ENCODE measurements at places on chromosomes 2 and 18.

DNA sequence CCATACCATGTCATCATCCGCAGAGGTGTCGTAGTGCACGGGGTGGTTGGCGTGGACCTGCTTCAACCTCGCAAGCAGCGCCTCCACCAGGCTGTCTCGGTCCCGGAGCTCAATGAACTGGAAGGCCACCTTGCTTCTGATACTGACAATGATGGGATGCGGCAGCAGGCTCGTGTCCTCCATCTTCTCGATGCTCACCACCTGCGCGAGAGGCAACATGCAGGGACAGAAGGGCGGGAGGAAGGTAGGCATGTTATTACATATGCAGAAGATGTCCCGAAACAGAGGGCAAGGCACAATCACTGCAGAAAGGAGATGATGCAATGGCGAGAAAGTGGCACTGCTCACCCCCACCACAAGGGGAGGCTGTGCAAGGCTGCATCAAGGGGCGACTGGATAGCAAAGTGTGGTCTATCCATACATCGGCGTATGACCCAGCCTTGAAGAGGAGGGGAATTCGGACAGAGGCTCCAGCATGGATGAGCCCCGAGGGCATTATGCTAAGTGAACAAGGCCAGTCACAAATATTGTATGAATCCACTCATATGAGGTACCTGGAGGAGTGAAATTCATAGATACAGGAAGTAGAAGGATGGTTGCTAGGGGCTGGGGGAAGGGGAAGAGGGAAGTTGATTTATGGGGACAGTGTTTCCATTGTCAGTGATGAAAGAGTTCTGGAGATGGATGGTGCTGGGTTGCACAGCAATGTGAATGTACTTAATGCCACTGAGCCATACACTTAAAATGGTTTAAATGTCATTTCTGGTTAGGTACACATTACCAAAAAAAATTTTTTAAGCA is 36.6 kb downstream of the RPL31 start:
- DNase-seq = peak; percentile 56

DNA sequence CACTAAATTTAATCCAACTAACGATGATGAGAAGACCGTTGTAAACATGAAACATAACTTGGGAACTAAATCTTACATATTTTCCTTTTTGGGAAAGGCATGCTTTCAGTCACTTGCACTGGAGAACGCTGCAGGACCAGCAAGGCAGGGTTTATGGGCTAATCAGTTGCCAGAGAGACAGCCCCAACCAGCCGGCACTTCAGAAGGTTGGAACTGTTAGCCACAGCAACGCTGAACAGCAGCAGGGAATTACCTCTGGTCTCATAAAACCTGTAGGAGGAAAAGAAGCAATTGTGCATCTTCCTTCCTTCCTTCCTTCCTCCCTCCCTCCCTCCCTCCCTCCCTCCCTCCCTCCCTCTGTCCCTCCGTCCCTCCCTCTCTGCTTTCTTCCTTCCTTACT is 33.9 kb upstream of the SIX2 start:
- DNase-seq = no peak

DNA sequence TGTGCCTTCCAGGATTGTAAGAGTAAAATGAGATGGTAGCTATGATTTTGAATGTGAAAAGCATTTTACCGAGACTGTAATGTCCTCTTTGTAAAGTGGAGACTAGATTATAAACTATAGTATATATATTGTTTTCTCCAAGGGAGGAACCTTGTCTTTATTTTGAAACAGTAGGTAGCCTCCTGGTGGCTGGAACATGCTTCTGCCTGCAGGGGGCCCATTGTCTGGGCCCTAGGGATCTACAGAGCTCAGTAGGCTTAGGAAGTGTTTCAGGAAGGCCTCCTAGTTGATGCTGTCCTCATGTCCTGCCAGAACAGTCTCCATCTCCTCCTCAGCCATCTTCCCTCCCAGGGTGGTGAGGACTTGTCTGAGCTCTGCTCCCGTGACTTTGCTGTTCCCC is 3.0 kb downstream of the PIKFYVE start:
- no peak for DNase-seq

GRCh38 chr18:60541661-60542060 is 169.1 kb upstream of the MC4R start:
- no peak for DNase-seq

- DNase-seq = no peak
Measured at GRCh38 chr18:59846814-59847490, 52.8 kb upstream of the PMAIP1 start.

DNA sequence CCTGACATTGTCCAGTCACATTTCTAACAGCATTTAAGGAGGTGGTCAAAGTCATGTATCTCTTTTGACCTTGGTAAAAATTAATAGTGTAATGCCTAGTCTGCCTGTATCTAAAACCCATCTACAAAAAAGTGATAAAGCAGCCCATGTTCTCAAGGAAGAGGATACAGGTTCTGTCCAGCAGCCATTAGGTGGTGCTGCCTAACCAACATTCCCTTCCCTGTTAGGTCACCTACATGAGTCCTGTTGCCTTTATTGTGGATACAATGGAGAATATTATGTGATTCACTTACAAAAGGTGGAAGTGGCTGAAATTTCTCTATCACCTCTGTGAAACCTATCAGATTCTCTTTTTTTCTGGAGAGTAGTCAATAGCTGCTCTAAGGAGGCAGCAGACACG is 52.5 kb downstream of the AQP4 start:
- no peak for DNase-seq

- DNase-seq = no peak
Measured at GRCh38 chr2:10052216-10052615, 8.9 kb downstream of the KLF11 start.

GRCh38 chr18:48706731-48707130 is 167.9 kb downstream of the CTIF start:
- DNase-seq = no peak

- DNase-seq = no peak
Measured at GRCh38 chr2:33238111-33238510, 238.3 kb upstream of the RASGRP3 start.

DNA sequence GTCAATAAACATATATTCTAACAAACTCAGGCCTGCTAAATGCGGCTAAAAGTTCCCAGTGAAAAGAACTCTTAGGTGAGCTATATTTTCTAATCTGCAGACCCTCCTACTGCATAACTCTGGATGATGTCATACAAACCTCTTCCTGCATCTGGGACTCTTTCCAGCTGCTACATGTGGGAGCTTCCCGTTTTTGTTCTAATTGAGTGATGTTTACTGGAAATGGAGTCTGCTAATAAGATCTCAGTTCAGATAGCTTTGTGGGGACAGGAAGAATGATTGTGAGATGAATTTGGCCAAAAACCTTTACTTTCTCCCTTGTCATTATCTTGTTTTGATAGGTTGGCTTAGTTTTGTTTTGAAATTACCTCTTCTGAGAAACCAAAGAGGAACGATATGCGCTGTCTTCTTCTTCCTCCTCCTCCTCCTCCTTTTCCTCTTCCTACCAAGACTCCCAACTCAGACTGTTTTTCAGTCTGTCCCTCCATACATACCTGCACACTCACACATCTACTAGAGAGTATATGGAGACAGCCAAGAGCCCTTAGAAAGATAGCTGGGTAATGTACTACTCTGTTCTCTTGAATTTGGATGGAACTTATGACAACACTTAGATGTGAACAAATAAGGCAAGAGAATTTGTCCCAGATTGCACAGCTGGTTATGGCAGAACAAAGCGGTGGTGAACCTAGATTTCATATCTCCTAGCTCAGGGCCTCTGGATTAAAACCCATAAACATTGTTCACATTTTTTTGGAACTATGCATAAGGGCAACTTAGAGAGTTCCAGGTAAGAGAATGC is 39.8 kb upstream of the AAK1 start:
- DNase-seq = no peak

- no peak for DNase-seq
Measured at GRCh38 chr2:119085613-119086012, 72.9 kb downstream of the C1QL2 start.

GRCh38 chr18:11885278-11885947 is 22.7 kb downstream of the MPPE1 start:
- DNase-seq = no peak

DNA sequence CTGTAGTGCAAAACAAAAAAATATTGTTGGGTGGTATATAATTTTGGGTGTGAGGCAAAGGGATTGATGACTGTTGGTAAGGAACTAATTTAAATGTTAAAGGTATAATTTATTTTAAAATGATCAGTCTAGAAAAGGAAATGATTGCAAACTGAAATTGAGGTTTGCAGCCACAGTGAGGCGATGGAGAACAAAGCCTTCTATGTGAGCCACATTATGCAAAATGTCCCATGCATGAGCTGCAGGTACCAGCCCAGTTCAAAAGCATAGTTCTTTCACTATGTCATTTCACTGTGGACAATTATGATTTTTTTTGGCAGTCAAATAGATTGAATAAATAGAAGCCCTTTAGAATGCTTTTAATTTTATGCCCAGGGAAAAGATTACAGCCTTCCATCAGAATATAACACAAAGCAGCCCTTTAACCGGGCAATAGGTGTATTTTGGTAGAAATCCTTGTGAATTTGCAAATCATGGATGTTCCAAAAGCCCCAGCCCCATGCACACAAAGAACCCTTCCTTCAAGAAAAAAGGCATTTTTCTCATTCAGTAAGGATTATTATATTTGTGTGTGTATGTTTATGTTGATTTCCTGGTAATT is 1.7 kb downstream of the MAP2 start:
- DNase-seq = no peak

DNA sequence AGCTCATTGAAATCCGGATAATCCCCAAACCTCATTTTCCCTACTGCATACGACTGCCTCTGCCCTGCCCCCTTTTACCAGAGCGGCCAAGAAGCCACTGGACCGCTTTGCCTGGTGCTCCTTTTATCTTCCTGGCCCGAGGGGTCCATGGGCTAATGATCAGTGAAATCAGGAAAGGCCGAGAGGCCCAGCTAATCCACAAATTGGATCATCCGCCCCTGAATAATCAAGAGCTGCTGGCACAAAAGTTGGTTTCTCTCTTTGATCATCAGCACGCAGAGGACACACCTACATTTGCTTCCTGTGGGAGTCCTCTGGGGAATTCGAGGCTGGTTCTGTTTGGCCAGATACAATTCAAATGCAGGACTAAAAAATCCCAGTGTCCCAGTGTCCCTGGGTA is 144.5 kb downstream of the INSIG2 start:
- no peak for DNase-seq

DNA sequence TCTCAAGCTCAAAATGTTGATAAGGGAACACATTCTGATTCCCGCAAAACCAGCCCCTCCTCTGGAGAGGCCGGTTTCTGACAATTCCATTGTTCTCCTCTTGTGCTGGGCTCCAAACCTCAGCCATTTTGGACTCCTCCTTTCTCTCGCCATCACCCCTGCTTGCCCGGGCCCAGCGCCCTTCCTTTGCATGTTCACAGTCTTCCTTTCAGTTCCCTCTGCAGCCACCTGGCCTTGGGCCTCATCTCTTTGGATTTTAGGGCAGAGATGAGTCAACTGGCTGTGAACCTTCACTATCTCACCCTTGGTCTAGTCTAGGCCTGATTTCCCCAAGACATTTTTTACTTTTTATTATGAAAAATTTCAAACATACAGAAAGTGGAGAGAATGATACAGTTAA is 155.9 kb upstream of the MAP3K20 start:
- no peak for DNase-seq

DNA sequence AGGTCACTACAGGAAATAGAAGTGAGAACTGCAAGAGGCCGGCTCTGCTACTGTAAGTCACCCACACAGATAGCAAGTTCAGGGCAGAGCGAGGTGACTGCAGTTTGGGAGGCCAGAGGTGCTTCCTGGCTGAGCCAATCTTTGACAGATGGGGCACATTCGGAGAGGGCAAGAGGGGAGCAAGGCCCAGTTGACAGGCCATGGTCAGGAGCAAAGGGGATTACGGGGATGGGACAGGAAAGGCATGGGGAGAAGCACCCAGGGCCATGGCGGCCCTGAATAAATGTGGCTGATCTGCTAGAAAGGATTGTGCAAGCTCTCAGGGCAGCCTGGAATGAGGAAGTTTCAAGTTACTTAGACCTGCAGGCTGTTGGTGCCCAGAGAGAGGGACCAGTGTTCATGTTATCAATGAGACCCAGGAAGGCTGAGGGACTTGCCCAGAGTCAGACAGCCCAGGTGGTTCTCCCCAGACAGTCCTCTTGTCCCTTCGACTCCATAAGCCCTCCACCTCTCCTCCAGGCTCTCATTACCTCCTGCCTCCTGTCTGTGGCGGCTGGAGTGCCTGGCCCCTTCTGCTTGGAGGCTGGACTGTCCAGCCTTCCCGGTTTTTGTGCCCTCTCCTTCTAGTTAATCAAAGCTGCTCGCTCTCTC is 123.3 kb downstream of the CTIF start:
- DNase-seq = no peak

DNA sequence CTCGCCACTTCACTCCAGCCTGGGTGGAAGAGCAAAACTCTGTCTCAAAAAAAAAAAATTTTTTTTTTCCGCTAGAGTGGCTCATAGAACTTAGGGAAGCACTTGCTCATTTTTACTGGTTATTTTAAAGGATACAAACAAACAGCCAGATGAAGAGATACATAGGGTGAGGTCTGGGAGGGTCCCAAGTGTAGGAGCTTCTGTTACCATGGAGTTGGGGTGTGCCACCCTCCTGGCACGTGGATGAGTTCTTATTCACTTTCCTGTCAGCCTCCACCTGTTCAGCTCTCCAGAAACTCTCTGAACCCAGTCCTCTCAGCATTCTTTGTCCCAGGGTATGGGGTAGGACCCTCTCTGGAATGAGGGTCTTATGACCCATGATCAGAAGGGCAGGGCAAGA is 4.9 kb upstream of the MAT2A start:
- DNase-seq = no peak

DNA sequence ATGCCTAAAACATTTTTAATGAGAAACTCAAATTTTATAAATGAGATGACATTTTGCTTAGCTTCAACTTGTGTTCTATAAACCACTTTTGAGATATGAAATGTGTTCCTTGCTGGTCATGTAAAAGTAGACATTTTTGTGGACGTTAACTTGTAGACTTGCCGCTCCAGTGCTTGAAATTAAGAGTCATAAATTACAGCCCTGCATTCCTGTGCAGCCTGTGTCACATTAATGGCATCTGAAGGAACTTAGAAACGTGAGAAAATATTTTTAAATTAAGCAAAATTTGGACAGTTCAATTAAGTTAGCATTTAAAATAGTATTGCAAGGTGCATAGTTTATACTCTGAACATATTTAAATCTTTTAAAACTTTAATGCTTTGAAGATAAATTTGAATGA is 98.3 kb upstream of the LDLRAD4 start:
- no peak for DNase-seq
